ENCODE measurements at places on chromosomes 4 and X.

GRCh38 chr4:184294606-184295133, 77.0 kb upstream of the ENPP6 start:
- no peak for DNase-seq

- no peak for DNase-seq
Measured at GRCh38 chr4:108003982-108004515, 14.4 kb downstream of the HADH start.

- DNase-seq = peak; percentile 80
Measured at GRCh38 chr4:140861359-140862176, 105.4 kb upstream of the TBC1D9 start.

DNA sequence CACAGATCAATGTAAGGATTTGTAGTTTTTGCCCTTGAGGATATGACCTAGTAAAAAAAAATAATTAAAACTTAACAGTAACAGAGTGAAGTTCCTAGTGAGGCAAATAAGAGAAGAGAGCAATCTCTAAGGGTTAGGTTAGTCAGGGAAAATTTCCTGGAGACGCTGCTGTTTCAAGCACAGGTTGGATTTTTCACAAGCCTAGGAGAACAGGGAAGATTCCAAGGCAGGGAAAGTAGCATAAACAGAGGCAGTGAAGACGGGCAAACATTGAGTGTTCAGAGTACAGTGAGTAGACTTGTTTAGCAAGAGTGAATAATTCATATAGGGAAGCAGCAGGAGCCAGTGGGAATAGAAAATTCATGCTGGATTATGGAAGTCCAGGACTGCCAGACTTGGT, 212.8 kb downstream of the SPANXN3 start:
- DNase-seq = no peak

DNA sequence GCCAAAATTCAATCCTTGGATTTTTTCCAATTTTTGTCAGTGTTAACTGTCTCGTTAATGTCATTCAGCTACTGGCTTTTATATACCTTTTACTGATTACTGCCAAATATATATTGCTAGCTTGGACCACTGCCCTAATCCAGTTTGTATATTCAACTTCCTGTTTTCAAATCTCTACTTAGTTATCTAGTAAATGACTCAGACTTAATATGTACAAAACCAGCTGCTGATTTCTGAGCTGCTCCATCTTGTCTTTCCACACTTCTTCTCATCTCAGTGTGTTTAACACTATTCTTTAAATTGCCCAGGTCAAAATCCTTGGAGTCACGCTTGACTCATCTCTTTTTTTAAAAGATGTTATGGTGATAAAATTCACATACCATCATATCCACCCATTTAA, 1196.7 kb downstream of the RAPGEF2 start:
- no peak for DNase-seq

DNA sequence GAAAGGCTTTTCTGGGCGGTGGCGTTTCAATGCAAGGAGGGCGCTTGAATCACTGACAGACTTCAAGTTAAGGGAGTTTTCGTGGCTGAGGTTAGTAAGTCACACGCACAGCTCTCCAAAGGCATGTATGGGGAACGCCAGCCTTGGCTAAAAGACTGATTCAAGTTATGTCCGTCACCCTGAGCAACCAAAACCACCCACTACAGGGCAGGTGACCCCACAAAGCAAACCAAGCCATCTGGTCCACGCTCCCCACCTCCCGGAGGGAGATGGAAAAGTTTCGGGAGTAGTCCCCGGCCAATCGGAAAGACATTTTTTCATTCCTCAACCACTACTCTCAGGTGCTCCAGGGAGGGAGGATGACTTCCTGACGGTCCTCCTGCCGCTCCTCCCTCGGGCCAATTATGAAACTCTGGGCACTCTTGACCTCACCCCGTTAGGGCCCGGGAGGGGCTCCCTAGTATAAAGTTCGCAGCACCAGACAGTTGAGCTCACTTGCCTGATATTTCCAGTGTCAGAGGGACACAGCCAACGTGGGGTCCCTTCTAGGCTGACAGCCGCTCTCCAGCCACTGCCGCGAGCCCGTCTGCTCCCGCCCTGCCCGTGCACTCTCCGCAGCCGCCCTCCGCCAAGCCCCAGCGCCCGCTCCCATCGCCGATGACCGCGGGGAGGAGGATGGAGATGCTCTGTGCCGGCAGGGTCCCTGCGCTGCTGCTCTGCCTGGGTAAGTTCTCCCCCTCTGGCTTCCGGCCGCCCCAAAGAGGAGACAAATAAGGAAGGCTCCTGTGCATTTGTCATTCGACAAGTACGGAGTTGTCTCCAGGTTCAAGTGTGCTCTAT, at the start of gene EREG:
EREG (plus strand) TSS at position 494 of the 840 bp plus-strand sequence; CDS start at position 658, 164 bp downstream.
- peak; percentile 70 for DNase-seq

DNA sequence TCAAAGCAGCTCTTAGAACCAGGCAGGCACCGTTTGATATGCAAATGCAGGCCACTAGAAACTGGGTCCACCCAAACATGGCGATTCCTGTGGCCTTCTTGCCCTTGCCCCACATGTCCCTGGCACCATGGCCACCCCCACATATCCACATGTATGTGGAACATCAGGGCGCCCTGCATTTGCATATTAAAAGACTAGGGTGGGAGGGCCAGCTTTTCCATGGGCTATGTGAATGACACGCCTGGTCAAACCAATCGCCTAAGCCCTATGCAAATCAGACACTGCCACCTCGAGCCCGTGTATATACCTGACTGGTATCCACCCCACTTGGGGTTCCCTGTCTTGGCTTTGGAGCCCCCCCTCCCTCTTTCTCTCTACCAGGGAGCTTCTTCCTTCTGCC, 107.0 kb downstream of the ABLIM2 start:
- DNase-seq = no peak

All from neural progenitor cell (in vitro differentiated cells).